ENCODE measurements at places on chromosomes 2 and 18. TPM values are rescaled to one million over a fixed set of nuclear protein-coding genes. Genes with fewer than 3 reads are reported as not detected.

DRC1 gene
- 0.17 TPM for total RNA-seq

ACTG2 gene
- total RNA-seq = not detected

GNLY gene
- total RNA-seq = 23.8 TPM

ANKRD39 gene
- total RNA-seq = 17.2 TPM

MOGAT1 gene
- not detected for total RNA-seq

RESP18 gene
- total RNA-seq = not detected

CBLN2 gene
- total RNA-seq = not detected

- no peak for DNase-seq
Measured at GRCh38 chr18:10850840-10851239, 298.5 kb downstream of the PIEZO2 start.

DNA sequence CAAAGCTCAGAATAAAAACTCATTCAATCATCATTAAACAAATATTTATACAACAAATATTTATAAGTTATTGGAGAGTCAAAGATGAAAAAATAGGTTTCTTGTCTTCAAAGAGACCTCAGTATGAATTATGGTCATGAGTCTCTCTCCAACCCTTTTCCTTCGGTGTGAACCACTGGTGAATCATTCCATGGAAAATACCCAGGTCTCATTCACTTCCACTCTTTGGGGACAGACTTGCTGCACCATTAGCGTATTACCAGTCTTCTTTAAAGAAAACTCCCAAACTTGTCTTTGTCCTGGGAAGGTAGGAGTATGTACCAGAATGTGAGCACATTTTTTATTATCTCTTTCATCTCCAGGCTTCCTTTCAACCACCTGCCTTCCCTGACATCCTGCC, 257.4 kb upstream of the RBMS1 start:
- DNase-seq = no peak

- DNase-seq = no peak
Measured at GRCh38 chr2:218079943-218080913, 11.2 kb downstream of the RUFY4 start.

DNA sequence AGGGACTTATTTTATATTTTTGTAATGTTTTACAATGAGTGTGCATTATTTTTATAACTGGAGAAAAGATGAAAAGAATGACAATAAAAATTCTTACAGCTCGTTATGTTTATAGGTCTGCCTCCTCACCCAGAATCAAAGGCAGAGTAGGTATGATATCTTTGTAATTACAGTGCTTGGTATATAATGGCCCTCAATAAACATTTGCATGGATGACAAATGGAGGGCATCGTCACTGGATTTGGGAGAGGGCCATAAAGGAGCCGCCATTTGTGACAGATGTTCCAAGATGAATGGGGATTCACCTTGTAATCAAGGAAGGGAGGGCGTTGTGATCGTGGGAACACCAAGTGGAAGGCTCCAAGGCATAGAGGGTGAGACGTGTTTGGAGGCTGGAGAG, 22.6 kb upstream of the GIGYF2 start:
- DNase-seq = no peak

DNA sequence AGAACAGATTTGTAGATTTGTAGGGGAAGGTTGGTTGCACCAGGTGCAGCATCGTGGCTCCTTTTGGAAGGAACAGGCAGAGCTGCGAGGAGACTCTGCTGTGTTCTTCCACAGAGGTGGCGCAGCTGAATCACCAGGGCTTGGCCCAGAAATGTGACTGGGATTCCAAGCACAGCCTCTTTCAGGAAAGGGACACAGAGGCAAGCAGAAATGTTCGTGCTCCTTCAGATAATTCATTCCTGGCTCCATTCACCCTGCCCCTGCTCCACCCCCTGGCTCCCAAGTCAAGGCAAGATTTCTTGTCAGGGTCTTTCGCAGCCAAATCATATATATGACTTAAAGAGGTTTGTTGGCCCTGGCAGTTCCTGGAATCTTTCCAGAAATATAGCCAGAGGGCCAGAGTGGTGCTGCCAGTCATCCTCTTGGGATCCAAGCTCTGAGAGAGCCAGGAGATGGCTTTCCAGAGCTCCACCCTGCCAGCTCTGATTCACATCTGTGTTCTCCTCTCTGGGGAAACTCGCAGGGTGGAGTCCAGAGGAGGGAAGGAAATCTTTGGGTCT, 203.9 kb upstream of the TANK start:
- no peak for DNase-seq

GRCh38 chr18:63307551-63308200, 11.9 kb downstream of the BCL2 start:
- DNase-seq = no peak

- DNase-seq = no peak
Measured at GRCh38 chr2:191048073-191048472, 34.1 kb upstream of the STAT1 start.

DNA sequence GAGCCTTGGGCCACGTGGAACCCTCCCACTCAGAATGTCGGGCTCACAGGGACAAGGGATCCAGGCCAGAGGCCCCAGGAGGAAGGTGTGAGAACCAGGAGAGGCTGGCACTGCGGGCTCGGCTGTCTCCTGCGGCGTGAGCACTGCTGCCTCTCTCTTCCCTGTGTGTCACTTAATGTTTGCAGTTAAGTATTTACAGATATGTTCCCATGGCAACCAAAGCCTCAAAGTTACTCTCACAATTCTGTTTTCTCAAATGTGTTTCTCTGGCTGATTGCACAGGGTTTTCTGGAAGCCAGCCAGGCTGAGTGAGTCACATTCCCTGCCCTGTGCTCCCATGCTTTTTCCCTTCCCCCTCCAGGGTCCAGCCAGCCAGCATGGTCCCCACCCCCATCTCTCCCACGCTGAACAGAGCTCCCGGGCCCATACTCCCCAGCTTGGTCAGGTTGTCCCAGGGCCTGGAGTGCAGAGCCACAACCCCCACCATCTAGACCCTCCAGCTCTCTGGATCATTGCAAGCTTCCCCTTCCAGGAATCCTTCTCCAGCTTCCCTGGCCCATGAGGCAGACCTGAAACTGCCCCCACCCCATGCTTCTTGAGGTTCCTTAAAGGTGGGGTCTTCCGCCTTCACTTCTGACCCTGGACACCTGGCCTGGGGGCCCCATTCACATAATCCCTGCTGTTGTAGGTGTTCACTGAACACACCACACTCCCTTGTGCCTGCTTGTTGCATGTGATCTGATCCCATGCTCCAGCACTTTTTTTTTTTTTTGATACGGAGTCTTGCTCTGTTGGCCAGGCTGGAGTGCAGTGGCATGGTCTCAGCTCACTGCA, 265.9 kb downstream of the CELF4 start:
- DNase-seq = no peak

DNA sequence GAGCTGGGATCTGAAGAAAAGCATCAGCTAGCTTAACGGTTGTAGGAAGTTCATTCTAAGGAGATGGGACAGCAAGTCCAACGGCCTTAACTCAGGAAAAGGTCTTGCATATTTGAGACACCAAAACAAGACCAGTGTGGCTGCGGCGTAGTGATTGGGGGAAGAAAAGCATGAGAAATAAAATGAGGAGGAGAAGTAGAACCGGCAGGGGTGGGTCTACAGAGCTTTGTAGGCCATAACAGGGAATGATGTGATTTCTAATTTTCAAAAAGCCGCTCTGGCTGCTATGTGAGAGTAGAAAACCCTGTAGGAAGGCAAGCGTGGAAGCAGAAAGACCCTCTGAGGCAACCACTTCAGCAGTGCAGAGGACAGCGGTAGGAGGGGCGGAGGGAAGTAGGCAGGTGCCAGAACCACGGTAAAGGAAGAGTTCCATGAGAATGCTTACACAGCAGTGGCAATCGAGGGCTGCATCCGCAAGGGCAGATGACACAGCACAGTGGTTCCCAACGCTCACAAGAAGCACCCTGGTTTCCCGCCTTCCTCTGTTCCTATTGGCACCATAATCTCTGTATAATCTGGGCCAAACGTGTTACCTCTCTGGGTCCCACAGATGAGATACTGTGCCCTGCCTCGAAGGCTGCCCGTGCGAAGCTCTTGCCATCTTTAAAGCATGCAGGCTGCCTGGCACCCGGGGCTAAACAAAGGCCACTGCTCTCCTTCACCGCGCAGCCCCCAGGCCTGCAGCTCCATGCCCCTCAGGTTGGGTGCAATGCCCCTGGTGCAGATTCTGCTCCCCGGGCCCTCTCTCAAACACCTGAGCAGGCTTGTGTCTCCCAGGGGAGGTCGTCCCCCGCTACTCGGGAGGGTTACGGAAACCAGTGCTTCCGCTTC, 795 bp downstream of the ANKRD39 start:
- peak; percentile 29 for DNase-seq

- DNase-seq = no peak
Measured at GRCh38 chr2:165469417-165469816, at the start of gene CSRNP3. CSRNP3 (plus strand) TSS chr2:165469698; CDS start chr2:165595066, 125,368 bp downstream.

DNA sequence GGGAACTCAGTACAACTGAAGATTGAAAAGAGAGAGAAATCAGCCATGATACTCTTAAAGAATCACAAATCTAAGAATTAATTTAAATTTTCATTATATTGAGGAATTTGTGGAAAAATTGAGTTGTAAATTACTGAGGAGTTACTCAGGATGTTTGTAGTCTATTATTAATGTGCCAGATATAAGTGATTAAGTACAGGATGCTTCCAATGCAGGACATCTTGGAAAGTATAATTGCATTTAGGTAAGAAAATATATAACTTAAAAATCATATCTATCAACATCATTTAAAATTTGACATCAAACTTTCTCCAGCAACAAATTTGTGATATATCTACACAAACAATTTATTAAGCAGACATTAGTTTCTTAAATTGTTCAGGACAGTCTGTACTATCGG, 1.3 kb downstream of the CALCRL start:
- no peak for DNase-seq

DNA sequence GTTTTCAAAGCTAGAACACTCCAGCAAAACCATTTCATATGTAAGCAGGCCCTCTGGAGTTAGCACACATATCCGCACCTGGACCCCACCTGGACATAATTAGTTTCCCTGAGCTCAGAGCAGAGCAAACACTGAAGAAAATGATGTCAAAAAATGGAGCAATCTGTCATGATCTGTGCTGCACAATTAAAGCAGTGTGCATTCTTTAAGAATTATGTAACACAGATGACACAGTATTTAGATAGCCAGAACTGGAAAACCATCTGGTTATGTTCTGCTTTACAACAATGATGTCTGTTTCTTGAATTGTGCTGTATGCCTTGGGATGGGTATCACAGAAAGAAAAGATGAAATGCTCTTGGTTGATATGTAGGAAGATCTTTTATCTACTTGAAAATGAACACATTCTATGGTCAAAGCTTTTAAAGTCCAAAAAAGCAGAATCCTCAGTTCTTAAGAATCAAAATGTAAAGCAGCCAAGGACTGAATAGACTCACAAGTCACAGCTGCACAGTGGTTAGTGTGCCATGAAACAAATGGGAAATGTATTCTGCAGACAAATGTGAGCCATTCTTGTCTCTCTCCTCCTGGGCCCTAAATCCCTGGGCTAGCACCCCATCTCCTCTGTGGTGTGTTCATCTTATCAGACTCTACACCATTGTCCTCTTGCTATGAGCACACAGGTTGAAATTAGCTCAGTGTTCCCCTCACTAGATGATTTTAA, 36.8 kb downstream of the HRH4 start:
- no peak for DNase-seq

- DNase-seq = no peak
Measured at GRCh38 chr2:98405301-98405700, 39.4 kb upstream of the INPP4A start.

DNA sequence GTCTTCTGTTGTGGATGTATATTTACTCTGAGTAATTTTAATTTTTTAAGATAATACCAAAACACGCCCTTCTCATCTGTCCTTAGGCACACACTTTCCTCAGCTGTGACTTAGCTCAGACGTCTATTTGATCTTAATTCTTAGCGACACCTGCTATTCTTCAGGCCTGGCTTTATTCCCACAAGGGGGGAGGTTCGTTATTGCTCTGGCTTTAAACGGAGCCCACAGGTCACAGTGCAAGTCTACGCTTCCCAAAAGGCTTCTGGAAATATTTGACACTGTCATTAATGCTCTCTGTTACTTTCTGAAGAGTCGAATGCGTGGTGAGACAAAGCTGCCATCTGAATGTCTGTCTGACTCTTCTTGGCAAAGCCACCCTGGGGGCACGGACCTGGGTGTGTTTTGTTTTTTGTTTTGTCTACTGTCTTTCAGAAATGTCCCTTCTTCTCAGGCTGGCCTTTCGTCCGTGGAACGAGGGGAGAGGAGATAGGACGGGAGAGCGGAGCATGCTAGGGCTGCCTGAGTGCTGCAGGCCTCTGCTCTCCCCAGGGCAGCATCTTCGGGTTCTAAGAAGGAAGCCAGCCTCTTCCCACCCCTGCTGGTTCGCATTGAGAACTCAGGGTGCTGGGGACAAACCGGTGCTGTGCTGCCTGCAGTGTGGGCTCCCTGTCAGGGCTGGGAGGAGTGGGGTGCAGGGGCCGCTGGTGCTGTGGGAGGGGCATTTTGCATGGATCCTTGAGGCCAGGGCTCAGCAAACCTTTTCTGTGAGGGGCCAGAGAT, 61.9 kb downstream of the ASAP2 start:
- no peak for DNase-seq

GRCh38 chr2:215756346-215756730, 257.0 kb downstream of the MREG start:
- no peak for DNase-seq

DNA sequence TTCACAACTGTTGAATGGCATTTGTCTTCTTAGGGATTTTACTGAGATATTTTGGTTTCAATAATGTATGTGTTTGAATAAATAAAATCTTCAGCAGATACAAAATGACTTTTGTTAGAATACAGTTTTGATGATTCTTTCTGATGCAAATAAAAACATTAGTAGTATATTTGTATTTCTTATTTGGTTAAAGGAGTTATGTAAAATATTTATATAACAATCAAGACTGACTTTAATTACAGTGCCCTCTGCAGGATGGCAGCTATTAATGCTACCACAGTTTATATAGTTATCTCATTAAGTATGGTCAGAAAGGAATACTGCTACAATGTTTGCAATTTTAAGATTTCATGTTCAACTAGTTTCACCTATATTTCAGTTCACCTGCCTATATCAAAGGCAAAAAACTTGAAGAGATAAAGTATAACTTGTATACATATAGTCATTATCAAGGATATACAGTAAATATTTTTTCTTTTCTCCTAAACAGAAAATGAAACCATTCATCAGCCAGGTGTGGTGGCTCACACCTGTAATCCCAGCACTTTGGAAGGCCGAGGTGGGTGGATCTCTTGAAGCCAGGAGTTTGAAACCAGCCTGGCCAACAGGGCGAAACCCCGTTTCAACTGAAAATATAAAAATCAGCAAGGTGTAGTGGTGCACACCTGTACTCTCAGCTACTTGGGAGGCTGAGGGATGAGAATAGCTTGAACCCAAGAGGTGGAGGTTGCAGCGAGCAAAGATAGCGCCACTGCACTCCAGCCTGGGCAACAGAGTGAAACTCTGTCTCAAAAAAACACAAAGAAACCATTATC, 19.8 kb downstream of the ARL5A start:
- no peak for DNase-seq

GRCh38 chr2:188466761-188467160, 175.1 kb downstream of the GULP1 start:
- DNase-seq = no peak

All from activated T-cell treated with anti-CD3 and anti-CD28 coated beads, Interleukin-2, amount 50 U/mL, for 72 hours (primary cell).